ENCODE measurements at places on chromosomes 7 and 10. TPM values are rescaled to one million over a fixed set of nuclear protein-coding genes. Genes with fewer than 3 reads are reported as not detected.
A peak's percentile ranks its signal among the peaks of the same experiment; 100 is the strongest.

- DNase-seq = no peak
Measured at GRCh38 chr10:22570234-22570633, 144.1 kb downstream of the PIP4K2A start.

GRCh38 chr10:12690525-12691126 lies 310.9 kb downstream of the CCDC3 start:
- no peak for DNase-seq

GRCh38 chr10:68086011-68086410 lies 10.9 kb upstream of the HERC4 start:
- DNase-seq = no peak

DNA sequence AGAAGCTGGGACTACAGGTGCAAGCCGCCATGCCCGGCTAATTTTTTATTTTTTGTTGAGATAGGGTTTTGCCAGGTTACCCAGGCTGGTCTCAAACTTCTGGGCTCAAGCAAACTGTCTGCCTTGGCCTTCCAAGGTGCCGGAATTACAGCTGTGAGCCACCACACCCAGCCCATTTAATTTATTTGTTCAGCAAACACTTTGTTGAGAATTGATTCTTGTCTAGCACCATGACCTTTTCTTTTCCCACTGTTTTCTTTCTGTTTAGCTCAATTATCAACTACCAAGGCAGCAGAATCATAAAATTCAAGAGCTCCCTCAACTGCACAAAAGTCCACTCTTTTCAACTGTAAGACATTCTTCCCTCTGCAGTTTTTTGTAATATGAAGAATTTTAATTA lies 47.8 kb upstream of the PARD3 start:
- DNase-seq = peak; percentile 47

- DNase-seq = no peak
Measured at GRCh38 chr10:73537288-73537687, 41.5 kb upstream of the PPP3CB start.

GRCh38 chr10:128078136-128078969 lies 47.9 kb downstream of the MKI67 start:
- peak; percentile 45 for DNase-seq

DNA sequence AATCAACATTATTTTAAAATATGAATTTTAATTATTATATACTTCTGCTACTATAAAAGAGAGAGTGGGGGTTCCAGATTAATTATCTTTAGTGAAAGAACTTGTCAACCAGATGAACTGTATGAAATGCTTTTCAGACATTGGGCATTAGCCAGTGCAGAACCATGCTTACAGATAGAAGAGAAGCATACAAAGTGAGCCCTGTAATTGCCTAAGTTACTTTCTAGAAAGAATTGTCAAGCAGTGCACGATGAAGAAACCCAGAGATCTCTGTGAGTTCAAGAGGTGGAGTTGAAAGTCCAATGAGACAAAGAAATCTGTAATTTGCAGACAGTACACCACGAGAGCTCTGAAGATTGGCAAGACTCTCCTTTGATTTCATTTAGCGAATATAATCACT lies 166.7 kb downstream of the CDC14C start:
- no peak for DNase-seq

- DNase-seq = peak; percentile 30
Measured at GRCh38 chr10:66927971-66928770, 2.3 kb downstream of the LRRTM3 start.

DNA sequence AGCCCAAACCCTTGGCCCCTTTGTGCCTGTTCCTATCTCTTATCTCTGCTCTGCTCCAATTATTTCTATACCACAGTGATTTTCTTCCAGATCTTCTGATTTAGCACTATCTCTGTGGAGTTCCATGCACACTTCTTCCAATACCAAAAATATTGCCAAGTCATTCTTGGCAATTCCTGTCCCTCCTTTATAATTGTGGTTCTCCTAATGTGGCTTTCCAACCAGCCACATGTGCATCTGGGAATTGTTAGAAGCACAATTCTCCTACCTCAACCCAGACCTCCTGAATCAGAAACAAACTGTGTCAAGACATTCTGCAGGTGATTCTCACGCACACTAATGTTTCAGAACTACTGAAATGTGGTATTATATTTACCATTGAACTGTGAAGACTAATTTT lies 447.8 kb upstream of the IGFBP3 start:
- no peak for DNase-seq

GRCh38 chr7:88200789-88201188 lies 19.0 kb downstream of the SRI start:
- DNase-seq = peak; percentile 25

DNA sequence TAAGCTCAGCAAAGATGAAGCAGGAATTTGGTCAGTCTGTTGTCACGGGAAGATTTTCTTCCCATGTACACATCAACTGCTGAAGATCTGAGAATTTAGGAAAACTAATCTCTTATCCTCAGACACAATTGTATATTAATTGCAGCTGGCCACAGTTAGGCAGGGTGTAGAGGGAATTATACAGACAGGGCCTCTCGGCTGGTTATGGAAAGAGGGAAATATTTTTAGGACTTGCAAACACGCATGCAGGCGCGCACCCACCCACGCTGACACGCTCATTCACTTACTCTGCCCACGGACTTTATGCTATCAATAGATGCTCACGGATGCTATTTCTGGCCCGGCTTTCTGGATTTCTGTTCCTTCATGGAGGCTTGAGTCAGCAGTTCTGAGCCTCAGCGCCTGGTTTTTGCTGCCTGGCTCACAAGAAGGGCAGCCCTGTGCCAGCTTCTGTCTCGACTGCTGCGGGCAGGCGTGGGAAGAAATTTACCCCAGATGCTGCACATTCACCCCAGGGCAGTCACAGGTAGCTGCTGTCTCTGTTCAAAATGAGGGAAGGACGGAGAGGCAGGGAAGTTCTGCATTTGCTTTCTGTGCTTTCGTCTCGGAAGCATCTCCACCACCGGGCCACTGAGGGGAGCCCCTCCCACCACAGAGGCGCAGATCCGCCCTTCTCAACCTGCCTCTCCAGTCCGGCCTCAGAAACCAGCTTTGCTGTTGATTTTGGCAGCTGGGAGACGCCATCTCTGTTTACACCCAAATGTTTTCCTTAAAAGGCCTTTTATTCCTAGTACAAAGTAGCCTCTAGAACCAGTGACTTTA lies 116.3 kb upstream of the BTBD16 start:
- no peak for DNase-seq

DNA sequence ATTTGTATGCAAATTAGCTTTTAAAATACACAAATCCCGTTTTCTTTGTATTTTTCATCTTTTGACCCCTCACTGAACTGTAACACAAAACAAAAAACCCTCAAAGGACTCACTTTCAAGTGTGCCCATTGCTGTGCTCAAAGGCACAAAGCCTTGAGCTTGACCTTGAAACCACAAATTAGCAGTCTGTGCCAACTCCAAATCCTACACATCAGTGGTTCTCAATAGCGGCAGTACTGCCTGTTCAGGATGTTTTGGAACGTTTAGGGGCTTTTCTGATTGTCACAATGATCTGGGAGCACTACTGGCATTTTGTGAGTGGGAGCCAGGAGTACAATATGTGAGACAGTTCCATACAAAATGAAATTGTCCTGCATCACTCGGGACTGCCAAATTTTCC lies 55.5 kb downstream of the KDM7A start:
- DNase-seq = no peak

DNA sequence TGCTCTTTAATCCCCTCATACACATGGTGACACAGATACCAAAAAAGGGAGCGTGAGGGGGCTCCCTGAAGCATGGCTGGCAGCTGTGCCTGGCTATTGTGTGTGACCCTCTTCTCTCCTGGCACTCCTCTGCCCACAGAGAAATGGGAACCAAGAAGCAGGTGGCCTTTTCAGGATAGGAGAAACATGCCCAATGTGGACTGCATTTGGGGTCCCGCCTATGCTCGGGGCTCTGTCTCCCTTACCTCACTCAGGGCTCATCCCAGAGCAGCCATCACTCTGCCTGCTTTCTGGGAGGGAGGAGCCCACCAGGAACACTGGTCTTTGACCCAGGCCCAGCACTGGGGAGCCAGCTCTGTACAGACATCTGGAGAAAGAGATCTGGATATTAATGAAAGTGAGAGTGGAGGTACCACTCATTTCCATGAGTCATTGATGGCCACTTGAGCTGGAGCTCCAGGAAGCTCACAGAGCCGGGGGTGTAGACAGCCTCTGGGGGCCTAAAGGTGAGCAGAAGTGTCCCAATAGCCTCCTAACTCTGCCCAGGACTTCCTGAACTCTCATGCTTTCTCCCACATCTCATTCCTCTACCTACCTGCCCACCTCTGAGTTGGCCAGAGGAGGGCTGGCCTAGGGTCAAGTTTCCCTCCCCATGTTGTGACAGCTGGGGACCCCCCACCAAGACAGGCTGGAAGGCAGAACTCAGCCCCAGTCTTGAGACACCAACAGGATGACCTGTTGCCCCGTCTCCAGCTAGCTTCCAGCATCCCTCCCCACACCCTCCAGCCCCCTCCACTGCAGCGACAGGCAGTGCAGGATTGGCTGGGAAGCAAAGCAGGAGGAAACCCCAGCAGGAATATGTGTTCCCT lies 42.6 kb downstream of the DRGX start:
- no peak for DNase-seq

GRCh38 chr10:34524369-34525091 lies 290.6 kb downstream of the PARD3 start:
- no peak for DNase-seq

DNA sequence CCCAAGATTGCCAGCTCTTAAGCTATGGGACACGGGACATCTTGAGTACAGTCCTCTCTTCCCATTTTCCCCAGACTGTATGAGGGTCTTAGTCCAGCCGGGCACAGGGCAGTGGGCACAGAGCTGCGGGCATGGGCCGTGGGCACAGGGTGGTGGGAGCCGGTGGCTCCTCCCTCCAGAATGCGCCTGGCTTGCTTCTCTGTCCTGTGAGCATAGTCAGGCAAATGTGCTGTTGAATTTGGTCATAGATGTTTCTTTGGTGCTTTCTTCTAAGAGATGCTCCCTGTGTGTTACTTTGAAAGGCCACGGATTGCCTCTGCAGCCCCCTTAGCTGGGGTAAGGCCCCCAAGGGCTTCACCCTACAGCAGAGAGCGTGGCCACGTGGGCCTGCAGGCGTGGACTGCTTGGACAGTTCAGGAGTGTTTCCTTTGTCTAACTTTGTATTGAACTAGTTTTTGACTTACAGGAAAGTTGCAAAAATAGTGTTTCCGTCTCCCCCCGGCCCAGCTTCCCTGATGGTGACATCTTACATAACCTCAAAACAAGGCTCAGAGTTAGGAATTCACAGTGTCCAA lies 24.7 kb downstream of the LRRC27 start:
- DNase-seq = no peak

GRCh38 chr7:103797647-103798307 lies 191.7 kb downstream of the RELN start:
- DNase-seq = no peak

DNA sequence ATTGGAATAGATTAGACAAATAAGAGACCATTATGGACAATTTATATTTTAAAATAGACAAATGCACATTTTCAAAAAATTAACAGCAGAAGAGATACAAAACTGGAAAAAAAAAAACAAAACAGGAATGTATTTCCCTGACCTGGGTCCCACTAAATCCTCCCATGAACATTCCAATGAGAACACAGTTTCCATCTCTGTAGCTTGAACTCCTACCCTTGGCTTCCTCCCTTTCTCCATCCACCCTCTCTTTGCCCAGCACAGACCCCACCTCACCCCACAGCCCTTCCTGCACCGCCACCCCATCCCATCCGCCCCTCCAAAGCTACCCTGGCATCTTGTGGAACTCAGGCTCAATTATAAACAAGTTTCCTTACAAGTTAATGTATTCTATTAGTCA lies 71.2 kb upstream of the MPP7 start:
- no peak for DNase-seq

GRCh38 chr10:112912410-112912928 lies 37.6 kb upstream of the TCF7L2 start:
- DNase-seq = no peak

DNA sequence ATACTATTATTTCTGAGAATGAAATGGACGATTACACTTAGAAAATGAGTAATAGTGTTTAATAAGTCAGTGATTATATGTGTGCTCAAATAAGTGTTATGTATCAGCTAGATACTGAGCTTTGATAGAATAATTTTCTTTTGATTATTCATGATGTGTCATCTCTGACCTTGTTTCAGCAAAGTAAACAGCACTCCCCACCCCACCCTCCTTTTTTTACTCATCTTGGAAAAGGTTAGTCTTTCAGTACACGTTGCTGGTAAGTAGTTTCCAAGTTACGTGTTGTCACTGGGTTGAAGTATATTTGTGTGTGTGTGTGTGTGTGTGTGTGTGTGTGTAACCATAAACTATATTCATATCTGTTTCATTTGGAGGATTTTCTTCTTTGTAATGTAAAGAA lies 84.1 kb downstream of the GNAI1 start:
- DNase-seq = no peak

DNA sequence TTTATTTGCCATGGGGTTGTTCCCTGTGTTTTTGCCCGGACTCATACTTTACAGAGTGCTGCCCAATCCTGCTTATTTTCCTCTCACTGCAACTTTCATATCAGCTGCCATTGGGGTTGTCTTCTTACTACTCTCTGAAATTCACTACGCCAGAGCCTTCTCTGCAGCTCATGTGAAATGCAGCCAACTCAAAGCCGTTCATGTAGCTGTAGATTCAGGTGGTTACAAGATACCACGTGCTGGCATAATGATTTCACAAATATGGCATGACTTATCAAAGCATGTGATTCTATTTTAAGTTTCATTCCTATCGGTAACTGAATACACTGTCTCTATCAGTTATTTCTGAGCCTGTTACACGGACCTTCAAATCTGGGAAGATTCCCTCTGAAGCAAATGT lies 130.3 kb upstream of the WNT16 start:
- DNase-seq = no peak

GRCh38 chr10:114027041-114027394 lies 16.6 kb upstream of the ADRB1 start:
- DNase-seq = no peak

DNA sequence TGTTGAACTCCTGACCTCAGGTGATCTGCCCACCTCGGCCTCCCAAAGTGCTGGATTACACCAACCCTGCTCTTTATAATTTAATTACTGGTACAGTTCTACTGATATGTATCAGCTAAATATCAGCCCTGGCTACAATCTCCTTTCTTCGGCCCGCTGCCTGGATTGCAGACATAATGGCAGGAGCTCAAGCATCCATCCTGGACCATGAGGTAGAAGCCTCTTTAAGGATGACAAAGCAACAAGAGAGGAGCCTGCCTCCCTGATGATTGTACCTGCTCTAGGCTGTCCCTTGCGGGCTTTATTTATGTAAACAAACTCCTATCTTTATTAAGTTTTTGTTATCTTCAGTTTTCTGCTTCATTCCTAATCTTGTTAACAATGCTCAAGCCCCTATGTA lies 5.6 kb upstream of the PSAP start:
- DNase-seq = no peak

GRCh38 chr7:85067371-85067770 lies 119.5 kb downstream of the SEMA3D start:
- DNase-seq = no peak

USP6NL gene
- 5.4 TPM for polyA plus RNA-seq

GIMAP5 gene
- 4.9 TPM for polyA plus RNA-seq

CD36 gene
- polyA plus RNA-seq = 44.7 TPM

MDFIC gene
- polyA plus RNA-seq = 5.1 TPM

BMS1 gene
- 10.6 TPM for polyA plus RNA-seq

DNAJC2 gene
- 22.2 TPM for polyA plus RNA-seq

CLDN3 gene
- 314 TPM for polyA plus RNA-seq

CYP2C19 gene
- 46.5 TPM for polyA plus RNA-seq

AQP1 gene
- polyA plus RNA-seq = 19.9 TPM

SFTPA1 gene
- polyA plus RNA-seq = 9.2 TPM

STRIP2 gene
- polyA plus RNA-seq = not detected

ZNF746 gene
- 6.0 TPM for polyA plus RNA-seq

PPP1R3C gene
- polyA plus RNA-seq = 1.9 TPM

ZNF804B gene
- polyA plus RNA-seq = not detected

METTL27 gene
- 0.94 TPM for polyA plus RNA-seq

PRR15 gene
- polyA plus RNA-seq = 58.9 TPM

NACAD gene
- 0.22 TPM for polyA plus RNA-seq

AKR1C3 gene
- polyA plus RNA-seq = 869 TPM

Data from small intestine (tissue), 16 donors.